ENCODE measurements at places on chromosomes 2 and 18.

- no peaks in the 10 kb centered on the region for H3K27me3 ChIP-seq
- no peak for DNase-seq
- peaks cover 6% of the 10 kb centered on the region for H3K36me3 ChIP-seq
- H3K27ac ChIP-seq = no peak overlapping the region
- H3K4me1 ChIP-seq = peaks cover 22% of the 10 kb centered on the region
- H3K4me3 ChIP-seq = no peak overlapping the region
Measured at GRCh38 chr2:154507186-154507585, 191.3 kb upstream of the KCNJ3 start.

GRCh38 chr18:4807604-4808293 is 352.6 kb upstream of the DLGAP1 start:
- H3K4me1 ChIP-seq = no peaks in the 10 kb centered on the region
- H3K27ac ChIP-seq = no peak overlapping the region
- H3K4me3 ChIP-seq = no peak overlapping the region
- no peaks in the 10 kb centered on the region for H3K36me3 ChIP-seq
- no peak for DNase-seq

GRCh38 chr2:238128534-238129001 is 9.9 kb upstream of the KLHL30 start:
- no peaks in the 10 kb centered on the region for H3K36me3 ChIP-seq
- H3K4me3 ChIP-seq = no peak overlapping the region

- peaks cover 24% of the 10 kb centered on the region for H3K27me3 ChIP-seq
- H3K36me3 ChIP-seq = no peaks in the 10 kb centered on the region
- H3K4me1 ChIP-seq = peaks cover 6% of the 10 kb centered on the region
- H3K4me3 ChIP-seq = no peak overlapping the region
- no peak overlapping the region for H3K27ac ChIP-seq
Measured at GRCh38 chr2:176821350-176821749, 391.2 kb upstream of the HNRNPA3 start.

- peak overlapping the region; percentile 70 for H3K27ac ChIP-seq
- no peaks in the 10 kb centered on the region for H3K36me3 ChIP-seq
- DNase-seq = no peak
- H3K27me3 ChIP-seq = peaks cover 11% of the 10 kb centered on the region
- H3K4me3 ChIP-seq = no peak overlapping the region
- H3K4me1 ChIP-seq = peaks cover 24% of the 10 kb centered on the region
Measured at GRCh38 chr2:109719871-109720270, 74.2 kb upstream of the RGPD5 start.

DNA sequence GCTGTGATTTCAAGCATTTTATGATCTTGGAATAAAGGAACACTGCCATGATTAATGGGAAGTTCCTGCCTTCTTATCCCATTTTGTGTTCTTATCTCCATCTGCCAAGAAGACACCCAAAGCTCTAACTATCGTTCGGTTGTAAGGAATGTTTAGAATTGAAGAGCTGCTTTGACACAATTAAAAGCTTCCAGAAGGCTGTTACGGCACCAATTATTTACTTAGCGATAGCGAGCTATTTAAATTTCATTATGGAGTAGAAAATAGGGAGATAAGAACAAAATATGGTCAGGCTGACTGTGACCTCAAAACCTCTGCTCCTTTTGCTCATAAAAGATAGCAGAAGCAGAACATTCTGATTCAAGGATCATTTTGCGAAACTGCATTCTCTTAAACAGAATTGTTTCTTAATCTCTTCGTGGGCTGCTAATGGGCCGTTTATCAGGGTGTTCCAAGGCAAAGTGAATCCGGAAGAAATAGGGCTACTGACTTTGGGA is 101.6 kb downstream of the SLC4A3 start:
- no peak overlapping the region for H3K4me3 ChIP-seq
- H3K27me3 ChIP-seq = peaks cover 75% of the 10 kb centered on the region
- DNase-seq = no peak

GRCh38 chr2:228767196-228767595 is 503.9 kb downstream of the PID1 start:
- no peak overlapping the region for H3K27ac ChIP-seq
- no peaks in the 10 kb centered on the region for H3K4me1 ChIP-seq
- no peaks in the 10 kb centered on the region for H3K27me3 ChIP-seq
- no peak overlapping the region for H3K4me3 ChIP-seq

- no peaks in the 10 kb centered on the region for H3K36me3 ChIP-seq
- H3K27ac ChIP-seq = no peak overlapping the region
- H3K4me1 ChIP-seq = no peaks in the 10 kb centered on the region
- no peaks in the 10 kb centered on the region for H3K27me3 ChIP-seq
Measured at GRCh38 chr2:15023221-15023620, 390.7 kb downstream of the LRATD1 start.

DNA sequence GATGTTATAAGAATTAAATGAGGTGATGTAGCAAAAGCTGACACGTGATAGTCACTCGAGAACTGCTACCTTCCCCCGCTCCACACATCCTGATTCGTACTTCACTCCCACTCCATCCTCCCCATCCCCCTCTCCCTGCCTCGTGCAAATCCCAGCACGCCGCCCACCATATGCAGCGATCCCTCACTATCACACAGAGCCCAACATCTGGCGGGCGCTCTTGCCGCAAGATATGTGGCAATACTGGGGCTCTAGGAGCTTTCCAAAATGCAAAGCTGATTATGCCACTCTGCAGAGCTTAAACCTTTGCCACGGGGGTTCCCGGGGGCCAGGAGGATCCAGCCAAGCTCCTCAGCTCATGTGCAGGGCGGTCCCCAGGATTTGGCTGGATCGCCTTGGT is 37.4 kb downstream of the DNMT3A start:
- H3K27ac ChIP-seq = no peak overlapping the region
- no peak for DNase-seq
- H3K27me3 ChIP-seq = no peaks in the 10 kb centered on the region
- peaks cover 8% of the 10 kb centered on the region for H3K36me3 ChIP-seq

DNA sequence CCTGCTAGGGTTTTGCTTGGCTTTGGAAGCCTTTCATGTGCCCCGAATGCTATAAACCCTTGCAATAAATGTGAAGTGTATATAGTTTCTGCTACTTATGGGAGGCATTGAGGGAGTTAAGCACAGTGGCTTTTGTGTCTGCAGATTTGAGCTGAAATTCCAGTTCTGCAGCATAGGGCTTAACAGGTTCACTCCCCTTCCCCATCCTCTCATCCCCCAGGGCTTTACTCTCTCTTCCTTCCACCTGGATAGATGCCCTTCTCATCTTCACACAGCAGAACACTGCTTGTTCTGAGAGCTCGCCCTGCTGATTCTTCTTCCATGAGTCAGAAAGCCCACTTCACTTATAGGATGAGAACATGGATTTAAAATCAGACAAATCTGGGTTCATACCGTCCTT is 37.2 kb downstream of the SOX11 start:
- peak overlapping the region; percentile 88 for H3K27ac ChIP-seq
- H3K36me3 ChIP-seq = no peaks in the 10 kb centered on the region
- no peak for DNase-seq
- peak overlapping the region; percentile 16 for H3K4me3 ChIP-seq
- no peaks in the 10 kb centered on the region for H3K27me3 ChIP-seq

GRCh38 chr2:201542291-201542690 is 90.8 kb downstream of the STRADB start:
- H3K27ac ChIP-seq = no peak overlapping the region
- no peak overlapping the region for H3K4me3 ChIP-seq
- H3K36me3 ChIP-seq = no peaks in the 10 kb centered on the region
- H3K4me1 ChIP-seq = no peaks in the 10 kb centered on the region
- no peak for DNase-seq
- no peaks in the 10 kb centered on the region for H3K27me3 ChIP-seq

GRCh38 chr2:12577091-12577490 is 139.6 kb upstream of the TRIB2 start:
- H3K27ac ChIP-seq = no peak overlapping the region
- H3K4me1 ChIP-seq = peaks cover 6% of the 10 kb centered on the region
- H3K36me3 ChIP-seq = no peaks in the 10 kb centered on the region
- DNase-seq = no peak
- peaks cover 14% of the 10 kb centered on the region for H3K27me3 ChIP-seq
- no peak overlapping the region for H3K4me3 ChIP-seq

DNA sequence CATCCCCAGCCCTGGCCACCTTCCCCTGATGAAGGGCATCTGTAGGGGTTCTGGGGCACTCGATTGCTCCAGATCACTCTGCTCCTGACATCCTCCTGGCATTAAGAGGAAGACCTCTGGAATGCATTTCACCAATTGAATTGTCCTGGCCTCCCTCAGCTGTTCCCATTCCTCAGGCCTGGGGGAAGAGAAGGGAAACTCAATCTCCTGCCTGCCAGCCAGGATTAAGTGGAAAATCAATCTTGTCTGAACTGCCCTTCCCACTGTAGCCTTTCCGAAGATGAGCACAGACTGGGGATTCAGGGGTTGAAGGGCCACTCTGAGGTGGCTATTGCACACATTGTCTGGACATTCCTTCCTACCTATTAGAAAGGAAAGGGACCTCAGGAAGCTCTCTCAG is 99.8 kb downstream of the ALK start:
- H3K36me3 ChIP-seq = no peaks in the 10 kb centered on the region
- no peak overlapping the region for H3K4me3 ChIP-seq
- DNase-seq = no peak
- H3K4me1 ChIP-seq = peaks cover 4% of the 10 kb centered on the region
- H3K27ac ChIP-seq = no peak overlapping the region

GRCh38 chr2:219569041-219569440 is 2.3 kb downstream of the OBSL1 start:
- peaks cover 19% of the 10 kb centered on the region for H3K36me3 ChIP-seq
- H3K4me3 ChIP-seq = no peak overlapping the region
- H3K4me1 ChIP-seq = peaks cover 7% of the 10 kb centered on the region
- no peak for DNase-seq
- H3K27me3 ChIP-seq = peaks cover 5% of the 10 kb centered on the region
- H3K27ac ChIP-seq = no peak overlapping the region

GRCh38 chr2:170455617-170456426 is 259.3 kb upstream of the SP5 start:
- no peaks in the 10 kb centered on the region for H3K27me3 ChIP-seq
- peak overlapping the region; percentile 11 for H3K27ac ChIP-seq
- DNase-seq = no peak
- peak overlapping the region; percentile 3 for H3K4me3 ChIP-seq
